ENCODE measurements at places on chromosomes 11 and 22. TPM values are rescaled to one million over a fixed set of nuclear protein-coding genes. Genes with fewer than 3 reads are reported as not detected.

SPDYC gene
- total RNA-seq = not detected

PHLDA2 gene
- 7.2 TPM for total RNA-seq

BIK gene
- total RNA-seq = 1.6 TPM

SHANK3 gene
- total RNA-seq = 50.6 TPM

KDM4E gene
- not detected for total RNA-seq

SLC22A8 gene
- total RNA-seq = not detected

OR8A1 gene
- not detected for total RNA-seq

ZNF215 gene
- total RNA-seq = 2.3 TPM

AIFM3 gene
- total RNA-seq = 12.3 TPM

ZNF280B gene
- total RNA-seq = 0.86 TPM

LRRC74B gene
- total RNA-seq = 3.6 TPM

DNA sequence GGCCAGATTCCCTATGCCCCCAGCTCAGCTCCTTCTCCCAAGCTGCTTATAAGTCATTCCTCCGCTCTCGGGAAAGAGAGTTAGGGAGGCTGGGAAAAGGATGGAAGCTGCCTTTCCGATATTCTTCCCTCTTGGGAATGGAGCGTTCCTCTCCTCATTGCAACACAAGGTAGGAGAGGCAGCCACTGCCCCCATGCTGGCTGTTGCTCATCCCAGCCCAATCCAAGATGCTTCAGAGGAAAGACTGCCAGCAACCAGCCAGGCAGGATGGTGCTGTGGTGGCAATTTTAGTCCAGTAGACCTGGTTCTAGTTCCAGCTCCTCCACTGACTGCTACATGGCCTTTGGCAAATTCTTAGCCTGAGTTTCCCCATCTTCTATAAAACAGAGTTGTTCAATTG is 13.7 kb upstream of the C11orf96 start:
- no peak for DNase-seq

DNA sequence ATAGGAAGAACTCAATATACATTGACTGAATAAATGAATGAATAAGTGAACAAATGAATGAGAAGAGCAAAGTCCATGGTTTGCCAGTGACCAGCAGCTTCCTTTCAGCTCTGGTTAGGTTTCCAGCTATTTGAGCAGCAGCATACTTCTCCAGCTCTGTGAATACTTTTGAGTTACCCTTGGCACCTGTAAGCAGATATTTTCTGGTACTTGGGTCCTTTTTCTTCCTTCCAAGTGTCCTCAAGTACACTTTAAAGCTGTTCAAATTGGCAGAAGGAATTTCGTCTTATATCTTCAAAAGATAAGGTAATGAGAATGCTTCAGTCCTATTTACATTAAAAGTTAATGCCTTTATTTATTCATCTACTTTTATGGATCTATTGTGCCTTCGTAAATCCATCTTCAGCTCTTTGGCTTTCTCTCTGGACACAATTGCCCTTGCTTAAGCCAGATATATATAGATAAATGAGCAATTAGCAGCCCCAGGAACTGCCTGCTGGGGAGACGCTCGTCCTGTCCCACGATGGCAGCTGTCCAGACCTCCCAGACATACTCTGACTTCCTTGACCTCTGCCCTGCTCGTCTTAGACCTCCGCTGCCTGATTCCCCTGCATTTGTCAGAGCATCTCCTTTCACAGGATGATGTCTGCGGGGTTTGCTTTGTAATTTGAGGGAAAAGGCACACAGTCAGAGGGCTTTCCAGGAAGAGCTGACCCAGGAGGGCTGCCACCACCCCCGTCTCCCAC is 926.3 kb downstream of the OPCML start:
- DNase-seq = no peak

DNA sequence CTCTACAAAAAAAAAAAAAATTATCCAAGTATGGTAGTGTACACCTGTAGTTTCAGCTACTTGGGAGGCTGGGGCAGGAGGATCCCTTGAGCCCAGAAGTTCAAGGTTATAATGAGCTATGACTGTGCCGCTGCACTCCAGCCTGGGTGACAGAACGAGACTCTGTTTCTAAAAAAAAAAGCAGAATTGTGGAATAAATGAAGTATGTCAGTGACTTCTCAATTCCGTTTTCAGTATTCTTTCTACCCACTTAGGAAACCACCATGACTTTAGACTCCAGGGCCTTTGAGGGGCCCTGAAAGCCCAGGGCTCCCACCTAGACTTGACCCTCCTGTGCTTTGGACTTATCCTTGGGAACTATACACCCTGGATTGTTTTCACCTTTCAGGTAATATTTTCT is 6.5 kb upstream of the NUP160 start:
- no peak for DNase-seq

DNA sequence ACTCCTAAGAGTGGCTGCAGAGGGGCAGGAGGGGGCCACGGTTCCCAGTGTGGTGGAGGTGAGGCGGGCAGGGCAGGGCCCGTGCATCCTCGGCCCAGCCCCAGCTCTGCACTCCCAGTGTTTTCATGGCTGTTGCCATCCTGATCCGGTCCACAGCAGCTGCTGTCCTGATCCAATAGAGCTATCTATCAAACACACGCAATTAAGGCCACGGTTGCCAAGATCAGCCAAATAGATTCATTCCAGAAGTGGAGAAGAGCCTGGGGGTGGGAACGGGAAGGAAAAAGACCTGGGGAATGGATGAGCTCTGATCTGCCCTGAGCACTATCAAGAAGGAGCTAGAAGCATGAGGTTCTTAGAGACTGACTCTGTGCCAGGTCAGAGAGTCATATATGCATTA is 160.9 kb upstream of the SYT13 start:
- no peak for DNase-seq

- DNase-seq = no peak
Measured at GRCh38 chr11:99535819-99536218, 515.1 kb downstream of the CNTN5 start.

GRCh38 chr11:114288136-114288535 is 8.1 kb upstream of the NNMT start:
- no peak for DNase-seq

DNA sequence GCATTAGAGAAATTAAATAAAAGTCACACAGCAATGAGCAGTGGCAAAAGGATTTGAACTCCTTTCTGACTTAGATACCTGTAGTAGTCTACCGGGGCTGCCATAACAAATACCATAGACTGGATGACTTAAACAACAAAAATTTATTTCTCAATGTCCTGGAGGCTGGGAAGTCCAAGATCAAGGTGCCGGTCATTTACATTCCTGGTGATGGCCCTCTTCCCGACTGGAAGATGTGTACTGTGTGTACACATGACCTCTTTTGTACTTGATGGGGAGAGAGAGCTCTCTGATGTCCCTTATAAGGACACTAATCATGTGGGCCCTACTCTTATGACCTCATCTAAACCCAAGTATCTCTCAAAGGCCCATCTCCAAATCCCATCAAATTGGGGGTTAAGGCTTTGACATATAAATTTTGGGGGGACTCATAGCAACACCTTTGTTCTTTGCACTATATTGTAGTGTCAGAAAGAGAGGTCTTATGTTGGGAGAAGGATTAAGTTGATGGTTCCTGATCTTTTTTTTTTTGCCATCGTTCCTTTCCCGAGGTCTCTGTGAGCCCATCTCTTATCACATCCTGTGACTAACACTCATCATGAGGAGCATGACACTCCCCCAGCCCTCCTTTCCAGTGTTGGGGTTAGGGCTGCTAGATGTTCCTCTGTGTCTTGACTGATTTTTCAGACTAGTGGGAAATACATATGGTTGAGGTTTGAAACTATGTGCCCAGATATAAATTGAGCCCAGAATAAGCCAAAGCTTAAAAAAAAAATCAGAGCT is 104.3 kb downstream of the TRAF6 start:
- no peak for DNase-seq

DNA sequence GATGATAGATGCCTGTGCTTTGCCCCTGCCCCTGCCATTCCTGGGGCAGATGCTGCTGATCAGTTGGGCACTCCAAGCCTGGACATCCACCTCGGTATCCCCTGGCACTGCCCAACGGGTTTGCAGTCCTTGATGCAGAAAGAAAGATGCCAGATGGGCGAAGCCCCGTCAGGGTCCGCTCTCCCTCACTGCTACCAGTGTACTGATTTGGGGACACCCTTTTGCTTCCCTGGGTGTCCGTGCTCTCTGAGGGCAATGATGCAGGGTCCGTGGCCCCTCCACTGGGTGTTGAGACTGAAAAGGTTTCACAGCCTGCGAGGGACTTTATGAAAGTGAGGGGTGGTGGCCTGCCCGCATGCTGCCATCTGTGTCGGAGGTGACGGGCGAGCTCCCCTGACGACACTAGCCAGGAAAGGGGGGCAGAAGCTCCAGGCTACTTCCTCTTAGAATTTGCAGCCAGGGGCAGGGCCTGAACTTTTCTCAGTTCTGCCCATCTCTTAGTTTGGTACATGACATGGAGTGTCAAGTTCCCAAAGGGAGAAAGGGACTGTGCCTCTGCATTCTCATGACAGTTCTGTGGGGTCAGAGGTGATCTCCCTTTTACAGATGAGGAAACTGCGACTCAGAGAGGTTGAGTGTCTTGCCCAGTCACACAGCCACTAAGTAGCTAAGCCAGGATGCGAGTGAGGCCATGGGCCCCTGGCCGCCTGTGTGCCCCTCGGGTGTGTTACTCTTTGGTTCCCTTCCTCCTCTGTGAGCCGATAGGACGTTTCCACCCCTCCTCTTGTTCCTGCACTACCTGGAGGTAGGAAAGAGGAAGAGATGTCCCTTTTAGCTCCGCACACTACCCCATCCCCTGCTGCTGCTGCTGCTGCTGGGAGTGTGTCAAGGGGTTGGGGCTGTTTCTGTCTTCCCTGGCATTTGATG is 96.6 kb downstream of the BCR start:
- no peak for DNase-seq

- DNase-seq = no peak
Measured at GRCh38 chr11:69153661-69154060, 2.1 kb upstream of the SMIM38 start.

DNA sequence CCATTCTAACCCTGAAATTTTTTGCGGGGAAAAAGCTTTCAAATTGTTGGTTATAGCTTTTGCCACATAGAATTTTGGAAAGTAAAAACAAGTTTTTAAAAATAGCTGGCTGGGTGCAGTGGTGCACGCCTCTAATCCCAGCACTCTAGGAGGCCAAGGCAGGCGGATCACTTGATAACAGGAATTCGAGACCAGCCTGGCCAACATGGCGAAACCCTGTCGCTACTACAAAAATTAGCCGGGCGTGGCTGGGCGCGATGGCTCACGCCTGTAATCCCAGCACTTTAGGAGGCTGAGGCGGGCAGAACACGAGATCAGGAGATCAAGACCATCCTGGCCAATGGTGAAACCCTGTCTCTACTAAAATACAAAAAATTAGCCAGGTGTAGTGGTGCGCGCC is 54.9 kb downstream of the TNRC6B start:
- DNase-seq = no peak

GRCh38 chr11:66563832-66564231 is 4.6 kb downstream of the CTSF start:
- DNase-seq = no peak

DNA sequence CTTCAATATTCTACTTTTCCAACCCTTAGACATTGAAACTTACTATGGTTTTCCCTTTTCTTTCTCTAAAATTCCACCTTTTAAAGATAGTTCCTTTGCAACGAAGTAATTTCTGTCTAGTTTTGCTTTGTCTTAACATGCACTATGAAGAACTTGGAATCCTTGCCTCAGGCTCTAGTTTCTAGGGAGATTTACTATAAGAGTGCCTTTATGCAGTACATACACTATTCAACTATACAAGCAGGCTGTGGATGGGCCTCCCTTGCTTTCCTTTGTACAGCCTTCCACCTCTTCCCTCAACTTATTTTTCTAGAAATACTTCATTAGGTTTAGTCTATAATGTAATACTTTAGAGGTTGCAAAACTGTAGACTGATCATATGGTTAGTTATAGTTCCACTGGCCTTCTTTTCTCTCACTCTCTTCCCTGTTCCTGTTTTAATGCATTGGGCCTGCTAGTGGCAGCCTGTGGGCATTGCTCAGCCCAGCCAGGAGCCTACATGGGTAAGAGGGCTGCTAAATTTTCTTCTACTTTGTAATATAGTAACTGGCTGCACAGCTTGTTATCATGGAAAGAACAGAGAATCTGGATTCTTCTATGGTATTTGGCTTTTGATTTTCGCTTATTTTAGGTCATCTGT is 100.2 kb downstream of the C11orf87 start:
- no peak for DNase-seq

DNA sequence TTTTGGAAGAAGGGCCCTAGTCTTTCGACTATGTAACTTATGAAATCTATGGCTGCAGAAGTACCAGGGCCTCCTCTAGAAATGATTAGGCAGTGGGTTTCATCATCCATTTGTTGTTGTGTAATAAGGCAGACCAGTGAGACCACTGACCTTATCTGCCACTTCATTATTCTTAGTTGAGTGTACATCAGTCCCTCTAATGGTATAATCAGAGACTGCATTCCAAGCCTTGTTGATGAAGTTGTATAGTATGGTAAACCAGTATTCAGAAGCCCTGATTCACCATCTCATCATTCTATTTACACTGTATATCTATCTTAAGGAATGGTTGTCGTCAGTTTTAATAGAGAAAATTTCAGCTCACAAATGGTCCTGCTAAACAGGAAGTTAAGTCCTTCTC is 32.2 kb upstream of the GRIA4 start:
- DNase-seq = no peak

DNA sequence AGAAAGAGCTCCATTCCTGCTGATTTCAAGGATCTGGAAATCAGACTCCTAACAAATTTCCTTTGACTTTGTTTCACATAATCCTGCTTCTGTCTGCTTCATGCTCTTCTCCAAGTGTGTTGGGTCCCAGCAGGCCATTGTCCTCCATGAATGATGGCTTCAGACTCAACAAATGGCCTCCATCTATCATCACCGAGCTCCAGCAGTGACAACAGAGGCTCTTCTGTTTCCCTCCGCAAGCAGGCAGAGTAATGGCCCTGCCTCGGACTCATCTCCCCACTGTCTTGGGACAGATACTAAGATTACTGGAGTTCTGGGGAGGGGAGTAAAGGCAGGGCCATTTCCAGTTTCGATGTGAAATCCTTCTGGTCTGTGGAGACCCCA is 127.3 kb downstream of the TENM4 start:
- no peak for DNase-seq

DNA sequence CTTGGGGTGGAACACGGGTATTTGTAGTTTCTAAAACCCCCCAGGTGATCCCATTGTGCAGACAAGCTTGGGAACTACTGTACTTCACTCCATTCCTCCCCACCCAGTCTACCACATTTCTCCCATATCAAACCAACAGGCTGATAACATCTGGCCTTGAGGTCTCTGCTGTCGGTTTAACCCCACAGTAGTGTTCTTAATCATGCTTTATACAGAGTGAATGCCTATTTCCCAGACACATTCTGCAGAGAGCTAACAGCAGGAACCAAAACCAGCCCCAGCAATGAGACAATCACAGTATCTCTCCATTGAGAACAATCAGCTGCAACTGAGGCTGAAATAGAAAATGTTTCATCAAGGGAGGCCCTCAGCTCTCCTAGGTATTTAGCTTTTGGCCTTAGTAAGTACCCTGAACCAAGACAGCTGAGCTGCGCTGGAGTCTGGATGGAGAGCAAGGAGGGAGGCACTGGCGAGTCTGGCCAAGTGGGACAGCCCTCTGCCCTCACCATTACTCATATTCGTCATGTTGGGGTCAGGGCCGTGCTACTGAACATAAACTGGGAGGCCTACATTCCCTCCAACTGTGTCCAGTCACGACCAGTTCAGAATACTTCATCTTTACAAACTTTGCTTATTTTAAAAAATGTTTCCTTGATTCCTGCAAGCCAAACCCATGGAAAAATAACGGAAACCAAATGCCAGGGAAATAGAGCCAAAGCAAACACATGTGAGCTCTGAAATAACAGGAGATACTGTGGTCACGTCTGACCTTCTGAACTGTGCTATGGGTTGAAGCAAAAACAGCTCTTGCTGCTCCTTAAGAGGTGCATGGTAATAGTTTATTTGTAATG is 81.0 kb downstream of the CCDC34 start:
- DNase-seq = no peak

GRCh38 chr11:130052567-130052966 is 17.1 kb upstream of the APLP2 start:
- no peak for DNase-seq

All from lower lobe of right lung (tissue), 2 donors.